NCI-H1930 (cell line): ENCODE measurements at places on chromosomes 12 and 14.

DNA sequence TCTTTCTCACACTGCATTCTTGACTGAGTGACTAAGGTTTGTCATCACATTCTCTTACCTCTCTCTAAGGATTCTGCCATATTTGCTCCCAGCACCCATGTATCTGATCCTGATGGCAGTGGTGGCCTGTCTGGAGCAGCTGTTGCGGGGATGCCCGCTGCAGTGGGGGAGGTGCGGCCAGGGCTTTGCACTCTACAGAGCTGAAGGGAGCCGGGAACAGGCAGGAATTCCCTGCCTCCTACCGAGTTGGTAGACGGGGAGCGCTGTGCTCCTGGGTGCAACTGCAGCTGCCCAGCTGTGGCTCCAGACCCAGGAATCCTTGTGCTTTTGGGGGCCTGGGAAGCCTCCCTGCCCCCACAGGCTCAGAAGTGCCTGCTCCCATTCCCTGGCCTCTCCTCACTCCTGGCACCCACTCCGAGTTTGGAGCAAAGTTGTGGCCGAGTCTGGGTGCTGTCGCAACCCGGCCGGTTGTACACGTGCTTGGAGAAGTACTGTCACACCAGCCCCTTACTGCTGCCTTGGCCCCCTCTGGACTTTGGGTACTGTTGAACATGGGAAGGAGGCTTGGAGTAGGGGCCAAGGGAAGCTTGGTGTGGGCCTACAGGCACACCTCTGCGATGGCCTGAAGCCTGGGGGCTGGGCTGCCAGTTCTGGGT, 106.9 kb upstream of the OR4E1 start:
- no peak for DNase-seq

DNA sequence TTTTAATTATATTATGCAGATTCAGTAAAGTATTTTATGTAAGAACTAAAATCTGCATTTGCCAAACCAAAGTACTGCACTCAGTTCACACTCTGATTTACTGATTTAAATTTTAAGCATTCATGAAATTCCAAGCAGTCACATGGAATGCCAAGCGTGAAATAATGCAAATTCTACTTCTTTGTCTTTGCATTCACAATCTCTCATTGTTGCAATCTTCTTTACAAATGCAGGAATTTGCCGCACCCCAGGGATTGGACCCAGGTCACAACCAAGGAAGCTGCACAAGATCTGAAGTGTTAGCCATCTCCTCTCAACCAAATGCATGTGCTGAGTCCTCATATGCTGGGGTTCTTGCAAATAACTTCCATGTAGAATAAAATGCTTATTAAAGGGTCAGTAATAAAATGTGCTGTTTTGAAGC, 71.9 kb downstream of the TUNAR start:
- no peak for DNase-seq

GRCh38 chr14:50772412-50772811, 58.5 kb downstream of the NIN start:
- no peak for DNase-seq

DNA sequence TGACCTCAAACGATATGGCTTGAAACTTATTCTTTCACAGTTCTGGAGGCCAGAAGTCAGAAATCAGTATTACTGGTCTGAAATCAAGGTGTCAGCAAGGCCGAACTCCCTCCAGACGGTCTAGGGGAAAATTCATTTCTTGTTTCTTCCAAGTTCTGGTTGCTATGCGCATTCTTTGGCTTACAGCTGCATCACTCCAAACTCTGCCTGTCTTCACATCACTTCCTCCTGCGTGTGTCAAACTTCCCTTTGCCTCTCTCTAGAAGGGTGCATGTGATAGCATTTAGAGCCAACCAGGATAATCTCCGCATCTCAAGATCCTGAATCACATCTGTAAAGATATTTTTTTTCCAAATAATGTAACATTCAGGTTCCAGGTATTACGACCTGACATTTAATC, 62.8 kb downstream of the DENND5B start:
- DNase-seq = no peak

GRCh38 chr14:73142216-73142615, 5.9 kb downstream of the PSEN1 start:
- no peak for DNase-seq

GRCh38 chr12:38053113-38053512, 263.5 kb upstream of the ALG10B start:
- no peak for DNase-seq

GRCh38 chr12:111904446-111904975, 62.5 kb downstream of the MAPKAPK5 start:
- DNase-seq = no peak

GRCh38 chr14:49621114-49621881, 699 bp downstream of the MGAT2 start:
- peak; percentile 27 for DNase-seq

GRCh38 chr12:131940141-131940547, 9.6 kb upstream of the EP400 start:
- DNase-seq = no peak

DNA sequence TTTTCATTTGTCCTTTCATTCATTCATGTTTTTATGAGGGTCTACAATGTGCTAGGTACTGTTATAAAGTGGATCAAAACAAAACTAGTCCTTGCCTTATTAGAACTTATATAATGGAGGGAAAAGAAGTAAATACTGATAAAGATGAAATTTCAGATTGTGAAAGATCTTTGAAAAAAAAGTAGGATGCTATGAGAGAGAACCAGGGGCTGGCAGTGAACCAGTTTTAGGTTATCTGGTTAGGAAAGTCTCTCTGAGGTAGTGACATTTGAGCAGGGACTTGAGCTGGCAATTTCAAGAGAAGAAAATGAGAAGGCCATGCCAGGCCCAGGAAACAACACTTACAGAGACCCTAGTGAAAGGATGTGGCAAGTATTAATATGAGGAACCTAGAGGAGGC, 57.3 kb upstream of the E2F7 start:
- no peak for DNase-seq

GRCh38 chr14:29637411-29637810, 290.2 kb downstream of the PRKD1 start:
- no peak for DNase-seq

DNA sequence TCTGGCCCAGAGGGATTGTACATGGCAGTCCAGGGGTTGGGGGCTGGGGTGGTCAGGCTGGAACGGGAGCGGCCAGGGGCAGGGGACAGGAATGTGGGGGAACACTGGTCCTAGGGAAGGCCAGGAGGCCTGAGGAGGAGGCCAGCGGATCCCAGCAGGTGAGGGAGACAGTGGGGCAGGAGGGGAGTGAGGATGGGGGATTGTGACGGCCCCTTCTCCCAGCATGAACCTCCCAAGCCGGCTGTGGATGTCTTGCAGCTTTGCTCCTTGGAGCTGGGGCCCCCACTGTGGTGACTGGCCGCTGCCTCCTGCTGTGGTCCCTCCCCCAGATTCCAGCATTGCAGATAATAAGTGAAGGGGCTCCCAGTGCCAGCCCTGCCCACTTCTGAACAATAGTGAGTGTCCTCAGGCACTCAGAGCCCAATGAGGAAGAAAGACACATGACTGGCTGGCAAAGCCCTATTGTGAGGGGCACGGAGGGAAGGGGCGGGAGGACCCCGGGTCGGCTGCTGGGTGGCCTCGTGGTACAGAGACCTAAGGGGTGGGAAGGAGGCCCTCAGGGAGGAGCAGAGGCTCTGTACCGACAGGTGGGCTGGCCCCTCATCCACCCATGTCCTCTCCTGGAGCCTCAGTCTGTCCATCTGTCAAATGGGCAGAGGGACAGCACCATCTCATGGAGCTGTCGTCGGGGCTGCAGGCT, 215.0 kb downstream of the KIF26A start:
- DNase-seq = no peak

DNA sequence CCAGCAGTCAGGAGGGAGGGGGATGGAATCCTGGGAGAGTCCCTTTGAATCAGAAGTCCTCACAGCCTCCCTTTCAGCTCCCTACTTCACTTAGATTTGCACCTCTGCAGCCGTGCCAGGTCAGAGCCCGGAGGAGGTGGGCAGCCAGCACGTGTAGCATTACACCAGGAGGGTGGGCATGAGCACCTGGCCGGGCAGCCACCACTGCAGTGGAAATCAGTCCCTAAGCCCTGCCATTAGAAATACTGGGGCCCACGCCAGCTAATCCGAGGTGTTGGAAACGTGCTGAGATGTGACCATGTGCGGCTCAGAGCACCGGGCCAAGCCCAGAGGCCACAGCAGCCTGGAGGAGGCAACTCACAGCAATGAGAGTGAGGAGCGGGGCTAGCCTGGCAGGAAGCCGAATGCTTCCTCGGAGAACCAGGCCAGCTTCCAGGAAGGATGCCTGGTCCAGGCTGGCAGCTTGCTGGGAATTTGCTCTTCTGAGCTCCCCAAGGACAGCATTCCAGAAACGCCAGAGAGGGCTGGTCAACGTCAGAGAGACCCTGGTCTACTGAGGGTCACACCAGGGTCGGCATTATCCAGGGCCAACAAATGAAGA, 9.4 kb upstream of the CACNA2D4 start:
- DNase-seq = no peak

DNA sequence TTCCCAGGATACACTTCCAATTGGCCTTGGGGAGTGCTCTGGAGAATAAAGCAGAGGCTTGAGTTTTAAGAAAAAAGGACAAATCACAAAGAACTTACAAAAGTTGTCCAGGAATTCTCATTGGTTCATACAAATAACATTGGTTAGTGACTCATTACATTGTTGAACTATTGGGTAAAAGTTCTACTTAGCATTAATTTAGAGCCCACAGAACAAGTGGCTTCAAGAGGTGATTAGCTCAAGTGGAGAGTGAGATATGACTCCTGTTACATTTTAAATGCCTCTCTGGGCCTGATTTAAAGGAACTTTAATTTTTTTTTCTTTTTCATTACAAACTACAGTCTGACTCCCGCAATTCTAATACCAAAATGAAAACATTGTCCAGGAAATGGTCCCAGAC, 72.9 kb downstream of the ASCL4 start:
- no peak for DNase-seq

DNA sequence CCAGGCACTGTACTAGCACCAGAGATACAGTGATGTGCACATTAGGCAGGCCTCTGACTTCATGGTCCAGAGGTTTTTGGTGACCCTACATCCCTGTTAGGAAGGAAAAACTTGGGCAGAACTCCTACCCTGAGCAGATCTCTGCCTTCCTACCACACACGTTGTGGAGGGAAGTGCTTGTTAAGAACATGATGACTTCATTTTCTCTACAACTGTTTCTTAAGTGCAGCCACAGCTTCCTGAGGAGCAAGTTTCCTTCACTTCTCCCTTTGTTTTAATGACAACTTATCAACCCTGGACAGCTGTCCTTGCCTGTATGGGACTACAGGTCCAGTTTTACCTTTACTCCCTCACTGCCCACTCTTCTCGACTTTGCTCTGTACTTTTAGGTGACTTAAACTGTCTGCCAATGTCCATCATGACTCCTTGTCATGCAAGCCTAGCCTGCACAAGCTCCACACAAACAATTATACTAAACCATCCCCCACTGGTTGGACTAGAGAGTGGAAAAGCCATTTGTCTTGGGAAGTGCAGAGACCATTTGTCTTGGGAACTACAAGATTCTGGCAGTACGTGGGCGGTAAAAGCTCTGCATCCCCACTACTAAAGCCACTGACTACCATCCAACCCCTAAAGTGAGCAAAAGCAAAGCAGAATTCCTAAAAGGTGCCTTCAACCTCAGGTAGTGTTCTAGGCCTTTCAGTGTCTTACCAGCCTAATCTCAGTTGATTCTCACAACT, 359.8 kb downstream of the EGLN3 start:
- DNase-seq = no peak

DNA sequence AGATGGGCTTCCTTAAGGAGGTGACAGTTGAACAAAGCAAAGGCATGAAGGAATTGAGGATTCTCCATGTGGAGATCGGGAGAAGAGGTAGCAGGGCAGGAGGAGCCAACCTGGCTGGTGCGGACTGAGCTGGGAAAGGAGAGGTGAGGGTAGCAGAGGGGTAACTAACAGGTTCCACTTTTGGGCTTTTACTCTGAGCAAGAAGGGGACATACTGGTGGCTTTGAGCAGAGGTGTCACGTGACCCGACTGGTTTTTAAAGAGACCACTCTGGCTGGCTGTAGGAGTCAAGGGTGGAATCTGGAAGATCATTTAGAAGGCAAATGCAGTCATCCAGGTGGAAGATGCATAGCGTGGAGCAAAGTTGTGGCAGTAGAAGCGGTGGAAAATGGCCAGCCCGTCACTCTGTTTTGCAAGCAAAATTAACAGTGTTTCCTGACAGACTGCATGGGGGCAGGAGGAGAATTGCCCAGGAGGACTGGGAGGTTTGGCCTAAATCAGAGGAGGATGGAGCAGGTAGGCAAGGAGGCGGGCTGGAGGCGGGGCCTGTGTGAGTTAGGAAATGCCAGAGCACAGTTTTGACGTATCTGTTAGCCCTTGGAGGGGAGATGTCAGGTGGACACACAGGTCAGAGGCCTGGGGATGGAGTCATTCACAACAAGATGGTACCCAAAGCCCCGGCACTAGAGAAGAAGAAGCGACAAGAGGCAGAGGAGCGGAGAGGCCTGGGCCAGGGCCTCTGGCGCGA, 156.3 kb upstream of the FKBP4 start:
- no peak for DNase-seq

DNA sequence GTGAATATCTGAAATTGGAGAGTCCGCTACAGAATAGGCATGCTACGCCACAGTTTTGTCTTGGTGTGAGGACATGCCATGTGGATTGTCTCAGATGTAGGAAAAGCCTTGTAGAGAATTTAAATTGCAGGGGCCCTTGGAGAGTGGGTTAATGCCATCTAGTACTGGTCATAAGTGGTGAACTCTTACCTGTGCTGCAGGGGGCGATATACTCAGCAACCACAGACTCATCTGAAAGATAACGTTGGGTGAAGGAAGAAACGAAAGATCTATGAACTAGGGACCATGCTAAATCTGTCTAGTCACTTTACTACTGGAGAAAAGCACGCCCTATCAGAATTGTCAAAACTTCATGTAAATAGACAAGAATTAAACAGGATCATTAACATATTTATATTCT, 33.7 kb upstream of the A2M start:
- DNase-seq = no peak

GRCh38 chr12:1836854-1837421, 16.6 kb downstream of the LRTM2 start:
- DNase-seq = no peak

DNA sequence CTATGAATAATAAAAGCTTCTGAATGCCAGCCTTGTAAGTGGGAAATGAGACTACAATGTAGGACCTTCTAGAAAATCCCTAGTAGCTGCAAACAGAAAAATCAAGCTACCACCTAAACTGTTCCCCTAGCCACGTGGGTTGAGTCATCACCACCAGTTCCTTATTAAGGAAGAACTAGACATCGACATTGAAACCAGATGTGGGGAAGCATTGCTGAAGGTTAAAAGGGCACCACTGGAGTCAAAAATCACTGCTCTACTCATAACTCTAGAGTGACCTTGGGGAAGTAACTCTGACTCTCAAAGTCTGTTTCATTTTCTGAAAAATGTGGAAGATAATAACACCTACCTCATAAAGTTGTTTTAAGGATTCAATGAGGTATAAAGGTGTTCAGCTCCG, 9.4 kb upstream of the CNIH1 start:
- no peak for DNase-seq

GRCh38 chr14:95667249-95667693, 19.0 kb upstream of the TCL1B start:
- no peak for DNase-seq

GRCh38 chr12:48557919-48558318, 11.9 kb downstream of the LALBA start:
- no peak for DNase-seq
